Activated T-cell treated with anti-CD3 and anti-CD28 coated beads for 1 hour (primary cell): ENCODE measurements at places on chromosomes 11 and 22.

DNA sequence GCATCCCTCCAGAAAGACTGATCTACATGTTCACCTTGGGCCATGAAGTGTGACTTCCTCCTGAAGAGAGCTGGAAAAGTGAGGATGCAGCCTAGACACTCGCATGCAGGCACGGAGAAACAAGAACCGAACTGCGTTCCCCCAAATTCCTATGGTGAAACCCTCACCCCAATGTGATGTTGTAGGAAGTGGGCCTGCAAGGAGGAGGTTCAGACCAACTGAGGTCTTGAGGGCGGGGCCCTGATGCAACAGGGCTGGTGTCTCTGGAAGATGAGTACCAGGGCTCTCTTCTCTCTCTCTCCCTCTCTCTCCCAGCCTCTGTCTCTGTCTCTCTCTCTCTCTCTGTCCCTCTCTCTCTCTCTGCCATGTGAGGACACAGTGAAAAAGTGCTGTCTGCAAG is 501.1 kb downstream of the BRD1 start:
- DNase-seq: no peak

DNA sequence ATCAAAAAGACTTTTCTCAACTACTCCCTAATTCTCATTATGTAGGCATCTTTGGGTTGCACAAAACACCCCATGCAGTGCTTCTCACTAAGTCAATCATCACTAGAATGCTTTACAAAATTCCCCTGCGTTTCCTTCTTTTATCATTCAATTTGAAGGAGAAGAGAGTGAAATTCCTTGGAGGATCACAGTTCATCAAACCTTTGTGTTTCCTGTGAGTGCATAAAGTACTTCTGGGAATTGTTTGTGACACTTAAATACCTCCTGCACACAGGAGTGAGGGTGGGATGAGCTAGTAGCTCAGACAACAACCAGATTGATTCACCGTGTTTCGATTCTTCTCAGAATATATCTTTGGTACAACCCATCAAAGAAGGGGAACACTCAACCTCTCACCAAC is 3.7 kb upstream of the OR5AR1 start:
- no peak for DNase-seq

GRCh38 chr22:39471381-39472141 is 14.7 kb downstream of the MGAT3 start:
- no peak for DNase-seq

- no peak for DNase-seq
These were observed 56.5 kb downstream of the PDHX start for GRCh38 chr11:34972892-34973291.
